ENCODE measurements at places on chromosomes 16 and 17.

DNA sequence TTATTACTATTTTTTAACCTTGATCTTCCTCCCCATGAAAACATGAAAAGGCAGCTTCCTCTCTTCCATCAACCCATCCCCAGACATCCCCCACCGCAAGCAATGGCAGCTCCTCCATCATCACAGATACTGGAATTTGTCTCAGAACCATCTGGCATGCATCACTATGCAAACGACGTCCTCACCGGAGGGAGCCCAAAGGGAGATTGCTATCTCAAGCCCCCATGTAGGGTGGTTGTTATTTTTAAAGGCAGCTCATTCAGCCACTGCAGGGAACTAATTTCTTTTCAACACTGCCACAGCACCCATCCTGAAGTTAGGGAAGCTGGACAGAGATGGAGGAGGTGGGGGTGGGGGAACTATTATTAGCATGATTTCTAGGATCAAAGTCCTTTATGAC is 222.5 kb downstream of the FOXL1 start:
- DNase-seq = no peak

DNA sequence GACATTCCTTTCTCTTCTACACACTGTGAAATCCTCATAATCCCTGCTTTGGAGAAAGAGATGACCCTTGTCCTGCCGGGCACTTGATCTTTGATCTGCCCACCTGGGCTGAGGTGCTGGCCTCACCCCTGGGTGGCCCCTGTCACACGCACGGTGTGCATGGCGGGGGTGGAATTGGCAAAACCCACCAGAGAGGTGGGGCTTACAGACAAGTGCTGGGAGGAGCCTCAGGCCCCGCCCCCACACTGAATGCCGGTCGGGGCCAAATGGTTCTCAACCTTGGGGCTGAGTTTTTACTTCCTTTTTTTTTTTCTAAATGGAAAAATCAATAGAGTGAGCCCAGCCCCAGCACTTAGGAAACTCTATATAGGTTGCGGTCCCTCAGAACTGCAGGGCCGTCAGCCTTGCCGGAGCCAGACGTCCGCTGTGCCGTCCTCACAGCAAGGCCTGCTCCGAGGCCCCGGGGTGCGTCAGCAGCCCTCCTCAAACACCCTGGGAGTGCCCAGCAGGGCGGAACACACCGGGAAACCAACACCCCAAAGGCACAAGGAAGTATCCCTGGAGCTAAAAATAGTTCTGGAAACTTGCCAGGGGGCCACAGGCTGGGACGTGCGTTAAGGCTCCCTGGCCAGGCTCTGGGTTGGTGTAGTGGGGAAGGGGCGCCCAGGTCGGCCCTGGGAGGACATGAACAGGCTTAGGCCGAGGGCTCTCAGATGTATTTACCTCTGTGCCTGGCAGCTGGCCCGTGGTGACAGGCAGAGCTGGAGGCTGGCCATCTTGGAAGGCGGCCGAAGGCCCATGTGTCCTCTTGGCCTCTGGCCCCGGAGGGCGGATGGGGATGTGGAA is 11.0 kb downstream of the GPRC5C start:
- DNase-seq = no peak

DNA sequence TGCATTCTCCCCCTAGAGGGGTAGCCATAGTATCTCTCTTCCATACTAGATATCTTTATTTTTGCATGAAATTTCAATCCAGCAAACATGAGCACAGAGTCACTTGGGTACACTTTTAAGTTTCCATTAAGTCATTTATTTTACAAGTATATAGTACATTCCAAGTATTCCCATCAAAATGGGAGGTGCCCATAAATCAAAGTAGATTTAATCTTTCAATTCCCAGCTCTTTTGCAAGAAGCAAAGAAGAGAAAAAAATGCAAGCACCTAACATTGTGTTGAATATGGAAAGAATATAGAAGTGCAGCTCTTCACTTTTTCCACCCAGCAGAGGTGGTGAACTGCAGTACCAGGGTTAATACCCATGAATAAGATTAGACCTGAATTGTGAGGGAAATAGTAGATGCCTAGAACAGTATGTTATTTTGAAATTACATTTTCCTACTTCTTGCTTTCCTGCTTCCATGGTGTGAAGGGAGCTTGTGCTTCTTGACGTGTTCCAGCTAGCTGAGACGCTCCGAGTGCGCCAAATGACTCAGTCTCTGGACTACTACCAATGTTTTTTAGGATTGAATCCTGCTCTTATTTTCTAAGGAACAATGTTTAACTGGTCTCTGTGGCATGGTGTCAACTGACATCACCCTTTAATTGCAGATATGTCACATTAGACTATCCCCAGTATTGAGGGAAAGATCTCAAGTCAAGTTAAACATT is 151.1 kb upstream of the MAF start:
- DNase-seq = no peak

GRCh38 chr16:15031179-15031578 is 24.7 kb downstream of the NTAN1 start:
- no peak for DNase-seq

DNA sequence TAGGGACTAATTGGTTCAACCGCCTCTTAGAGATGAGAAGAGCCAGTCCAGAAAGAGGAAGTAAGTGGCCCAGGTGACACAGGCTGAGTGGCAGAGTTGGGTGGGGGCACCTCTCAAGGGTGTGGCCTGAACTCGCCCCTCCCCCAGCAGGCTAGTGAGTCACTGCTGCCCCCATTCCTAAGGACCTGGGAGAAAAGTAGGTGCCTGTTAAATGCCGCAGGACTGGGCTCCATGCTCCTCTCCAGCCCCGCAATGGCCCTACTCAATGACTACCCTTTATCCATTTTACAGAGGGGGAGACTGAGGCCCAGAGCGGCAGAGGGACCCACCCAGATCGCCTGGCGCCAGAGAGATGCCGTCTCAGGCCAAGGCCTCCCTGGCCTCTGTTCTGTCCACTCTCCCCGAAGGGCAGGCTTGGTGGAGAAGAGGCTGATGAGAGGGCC is 8.1 kb downstream of the TMEM235 start:
- DNase-seq = no peak
